ENCODE measurements at places on chromosomes 6 and 20. TPM values are rescaled to one million over a fixed set of nuclear protein-coding genes. Genes with fewer than 3 reads are reported as not detected.

DNA sequence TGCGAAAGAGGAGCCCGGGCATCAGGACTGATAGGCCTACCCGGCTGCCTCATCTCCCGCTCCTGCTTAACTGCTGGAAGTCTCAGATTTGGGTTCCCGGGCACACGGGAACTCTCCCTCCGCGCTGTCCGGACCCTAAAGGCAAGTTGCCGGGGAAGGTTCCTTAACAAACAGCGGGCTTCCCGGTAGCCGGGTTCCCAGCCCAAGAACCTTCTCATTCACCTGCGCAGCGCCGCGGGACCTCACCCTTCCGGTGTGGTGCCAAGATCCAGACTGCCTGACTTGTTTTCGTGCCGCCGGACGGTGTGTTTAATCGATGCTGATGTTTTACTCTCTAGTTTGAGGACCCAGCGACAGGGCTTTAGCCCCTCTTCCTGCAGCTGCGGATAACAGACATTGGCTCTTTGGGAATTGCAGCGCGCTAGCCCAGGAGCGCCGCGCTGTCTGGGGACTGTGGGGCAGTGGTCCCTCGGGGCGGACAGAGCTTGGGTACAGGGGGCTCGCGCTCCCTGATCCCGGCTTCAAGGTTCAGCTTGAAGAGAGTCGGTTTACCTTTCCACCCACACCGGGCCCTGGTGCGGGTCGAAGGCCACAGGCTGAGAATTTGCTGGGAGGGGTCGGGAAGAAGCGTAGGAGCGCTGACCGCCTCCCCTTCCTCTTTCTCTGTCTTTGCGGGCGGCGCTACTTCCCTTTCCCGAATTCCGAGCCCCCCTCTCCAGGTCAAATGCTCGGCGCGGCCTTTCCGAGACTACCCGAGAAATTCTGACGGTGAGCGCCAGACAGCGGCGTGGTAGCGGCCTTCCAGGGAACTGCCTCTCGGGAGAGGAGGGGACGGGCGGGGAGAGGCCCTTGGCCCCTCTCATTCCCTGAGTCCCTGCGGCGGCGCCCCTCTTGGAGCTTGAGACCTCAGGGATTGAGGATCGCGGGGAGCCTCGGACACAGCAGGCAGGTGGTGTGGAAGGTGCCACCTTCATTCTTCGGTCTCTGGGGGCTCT, 17.2 kb downstream of the ABT1 start:
- H3K27me3 ChIP-seq, result peaks cover 75% of the 10 kb centered on the region
- no peak overlapping the region for H3K27ac ChIP-seq
- H3K4me3 ChIP-seq, result peak overlapping the region; percentile 88
- H3K4me1 ChIP-seq, result peaks cover 12% of the 10 kb centered on the region
- no peaks in the 10 kb centered on the region for H3K36me3 ChIP-seq
- peak; percentile 77 for DNase-seq

DNA sequence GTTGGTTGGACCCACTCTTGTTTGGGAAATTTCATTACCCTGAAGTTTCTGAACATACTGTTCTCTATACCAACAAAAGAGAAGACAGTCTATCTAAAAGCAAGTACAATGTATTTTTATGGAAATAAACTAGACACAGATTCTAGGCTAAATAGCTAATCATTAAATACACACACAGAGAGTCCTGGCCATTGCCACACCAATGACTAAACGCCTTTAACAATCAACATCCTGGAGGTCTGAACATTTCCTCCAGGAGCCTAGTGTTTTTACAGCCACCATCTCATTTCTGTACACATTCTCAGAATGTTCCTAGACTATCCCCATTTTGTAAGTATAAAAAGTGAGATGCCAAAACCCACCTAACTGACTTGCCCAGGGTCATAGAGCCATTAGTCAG, 141.6 kb upstream of the RREB1 start:
- no peaks in the 10 kb centered on the region for H3K4me1 ChIP-seq
- no peaks in the 10 kb centered on the region for H3K36me3 ChIP-seq
- no peaks in the 10 kb centered on the region for H3K27me3 ChIP-seq
- no peak for DNase-seq
- no peak overlapping the region for H3K27ac ChIP-seq

GRCh38 chr6:142489722-142490610, 188.2 kb downstream of the ADGRG6 start:
- H3K4me1 ChIP-seq, result peaks cover 3% of the 10 kb centered on the region
- H3K4me3 ChIP-seq, result no peak overlapping the region
- DNase-seq, result no peak
- no peaks in the 10 kb centered on the region for H3K27me3 ChIP-seq

DNA sequence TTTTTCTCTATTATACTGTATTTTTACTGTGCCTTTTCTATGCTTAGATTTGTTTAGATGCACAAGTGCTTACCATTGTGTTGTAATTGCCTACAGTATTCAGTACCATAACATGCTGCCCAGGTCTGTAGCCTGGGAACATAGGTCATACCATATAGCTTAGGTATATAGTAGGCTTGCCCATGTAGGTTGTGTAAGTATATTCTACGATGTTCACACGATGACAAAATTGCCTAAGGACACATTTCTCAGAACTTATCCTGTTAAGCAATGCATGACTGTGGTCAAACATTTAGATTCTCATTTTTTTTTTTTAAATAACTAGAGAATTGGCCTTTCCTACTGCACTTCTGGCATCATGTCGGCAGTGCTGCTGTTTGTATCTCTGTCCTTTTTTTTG, 253.7 kb upstream of the SUPT3H start:
- no peak overlapping the region for H3K27ac ChIP-seq
- peaks cover 14% of the 10 kb centered on the region for H3K4me1 ChIP-seq
- DNase-seq, result no peak
- no peaks in the 10 kb centered on the region for H3K36me3 ChIP-seq
- no peak overlapping the region for H3K4me3 ChIP-seq
- H3K27me3 ChIP-seq, result no peaks in the 10 kb centered on the region

TFAP2C gene
- 9.4 TPM for total RNA-seq

DNA sequence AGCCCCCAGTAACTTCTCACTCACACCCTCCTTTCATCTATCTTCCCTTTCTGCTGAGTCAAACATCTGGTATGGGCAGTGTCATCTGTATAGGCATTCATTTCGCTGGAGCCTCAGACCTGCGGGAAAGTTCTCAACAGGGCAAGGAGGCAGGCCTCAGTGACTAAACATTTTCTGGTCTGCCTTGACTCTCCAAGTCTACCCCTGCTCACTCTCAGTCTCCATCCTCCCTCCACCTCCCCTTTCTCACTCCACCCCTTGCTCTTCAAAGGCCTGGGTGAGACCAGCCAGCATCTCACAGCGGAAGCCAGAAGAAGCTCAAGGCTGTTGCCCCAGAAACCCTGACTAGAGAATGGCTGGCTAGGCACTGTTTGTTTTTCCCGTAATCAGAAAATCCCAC, 105.0 kb upstream of the BEND6 start:
- DNase-seq, result peak; percentile 65
- H3K27ac ChIP-seq, result peak overlapping the region; percentile 70
- no peaks in the 10 kb centered on the region for H3K27me3 ChIP-seq
- H3K36me3 ChIP-seq, result no peaks in the 10 kb centered on the region
- peak overlapping the region; percentile 66 for H3K4me3 ChIP-seq

DNA sequence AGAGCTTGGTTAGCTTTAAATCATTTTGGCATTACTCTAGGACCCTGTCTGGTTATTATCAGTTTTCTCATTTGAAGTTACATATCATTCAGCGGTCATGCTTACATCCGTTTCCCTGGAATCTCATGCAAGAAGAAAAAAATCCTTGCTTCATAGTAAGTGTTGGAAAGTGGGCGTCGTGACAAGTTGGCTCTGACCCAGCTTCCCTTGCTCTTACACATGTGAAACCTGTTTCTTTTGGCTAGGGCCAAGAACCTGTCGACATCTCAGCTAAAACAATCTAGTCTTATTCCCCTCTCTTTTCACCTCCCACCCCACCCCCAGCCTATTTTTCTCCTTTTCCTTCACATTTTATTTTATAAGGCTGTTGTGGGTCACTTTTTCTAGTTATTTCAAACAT, 45.5 kb downstream of the ANKS1A start:
- H3K27me3 ChIP-seq, result no peaks in the 10 kb centered on the region
- H3K36me3 ChIP-seq, result no peaks in the 10 kb centered on the region

GRCh38 chr20:7503501-7503900, 436.8 kb downstream of the HAO1 start:
- peaks cover 12% of the 10 kb centered on the region for H3K4me1 ChIP-seq
- no peaks in the 10 kb centered on the region for H3K27me3 ChIP-seq
- no peak overlapping the region for H3K27ac ChIP-seq
- H3K4me3 ChIP-seq, result no peak overlapping the region

DNA sequence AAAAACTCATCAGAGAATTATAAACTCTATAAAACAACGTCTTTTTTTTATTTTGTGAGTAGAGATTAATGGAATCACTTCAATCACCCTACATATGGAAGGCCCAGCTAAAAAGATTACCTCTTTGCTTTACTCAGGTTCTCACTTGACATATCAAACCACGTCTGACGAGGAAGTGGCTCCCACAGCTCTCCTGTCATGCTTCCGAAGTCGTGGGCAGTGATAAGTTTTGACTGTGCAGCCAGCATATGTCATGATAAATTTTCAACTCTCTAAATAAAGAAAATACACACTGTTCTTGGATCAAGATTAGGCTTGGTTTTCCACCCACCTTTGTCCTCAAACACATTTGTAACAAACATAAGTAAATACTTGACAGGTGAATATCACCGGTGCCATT, 279.5 kb upstream of the RNF217 start:
- peaks cover 14% of the 10 kb centered on the region for H3K4me1 ChIP-seq
- no peak overlapping the region for H3K27ac ChIP-seq
- no peaks in the 10 kb centered on the region for H3K36me3 ChIP-seq
- no peak for DNase-seq

DNA sequence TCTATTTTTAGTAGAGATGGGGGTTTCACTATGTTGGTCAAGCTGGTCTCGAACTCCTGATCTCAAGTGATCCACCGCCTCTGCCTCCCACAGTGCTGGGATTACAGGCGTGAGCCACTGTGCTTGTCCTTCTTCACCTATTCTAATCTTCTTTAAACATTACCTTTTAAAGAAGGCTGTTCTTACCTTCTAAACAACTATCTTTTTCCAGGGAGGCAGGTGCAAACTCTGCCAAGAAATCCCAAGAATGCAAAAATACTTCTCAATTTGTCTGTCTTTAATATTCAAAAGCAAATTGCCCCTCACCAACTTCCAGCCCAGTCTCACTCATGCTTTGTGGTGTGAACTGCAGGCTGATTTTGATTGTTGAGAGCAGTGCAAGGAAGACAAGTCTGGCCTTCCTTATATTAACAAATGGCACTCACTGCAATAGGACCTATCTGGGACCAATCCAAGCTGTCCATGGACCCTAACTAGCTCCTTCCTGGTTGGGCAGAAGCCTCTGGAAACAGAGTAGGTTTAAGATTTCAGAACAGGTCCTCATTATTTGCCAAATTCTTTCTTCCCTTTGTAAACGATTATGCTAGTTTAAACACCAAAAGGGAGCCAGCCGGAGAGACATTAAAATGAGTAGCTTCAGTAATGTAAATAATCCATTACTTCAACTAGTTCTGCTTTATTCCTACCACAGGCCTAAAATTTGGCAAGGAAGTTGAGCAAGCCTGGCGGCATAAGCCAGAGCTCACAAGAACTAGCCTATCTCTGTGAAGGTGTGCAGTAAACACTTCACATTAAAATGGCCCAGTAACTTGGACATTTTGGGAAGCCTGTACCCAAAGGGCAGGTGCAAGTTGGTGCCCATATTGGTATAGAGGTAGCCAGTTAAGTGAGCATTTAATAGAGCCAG, 1.6 kb downstream of the SCAND1 start:
- peak; percentile 21 for DNase-seq
- H3K4me1 ChIP-seq, result peaks cover 14% of the 10 kb centered on the region
- H3K36me3 ChIP-seq, result no peaks in the 10 kb centered on the region
- peak overlapping the region; percentile 75 for H3K4me3 ChIP-seq
- H3K27ac ChIP-seq, result peak overlapping the region; percentile 99

FLOT1 gene
- 94.5 TPM for total RNA-seq

DNA sequence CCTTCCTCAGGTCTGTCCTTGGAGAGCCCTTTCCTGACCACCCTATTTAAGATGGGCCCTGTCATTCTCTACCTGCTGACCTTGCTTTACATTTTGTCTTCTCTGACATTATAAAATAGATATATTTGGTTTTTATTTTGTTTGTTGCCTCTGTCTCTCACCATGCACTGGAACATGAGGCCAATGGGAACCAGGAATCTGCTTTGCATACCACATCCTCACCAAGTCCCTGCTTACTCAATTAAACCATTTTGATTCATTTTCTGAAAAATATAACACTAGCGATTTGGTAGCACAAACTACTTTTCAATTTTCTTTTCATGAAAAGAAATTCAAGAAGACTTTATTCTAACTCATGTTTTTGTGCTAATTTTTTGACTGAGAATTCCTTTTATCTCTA, 32.8 kb upstream of the POPDC3 start:
- no peak for DNase-seq
- H3K27ac ChIP-seq, result no peak overlapping the region
- H3K36me3 ChIP-seq, result no peaks in the 10 kb centered on the region
- 0 out of 2 replicates have a peak, but pooled peaks cover 3% of the 10 kb centered on the region for H3K4me1 ChIP-seq
- no peak overlapping the region for H3K4me3 ChIP-seq

TTLL9 gene
- total RNA-seq, result not detected

DNA sequence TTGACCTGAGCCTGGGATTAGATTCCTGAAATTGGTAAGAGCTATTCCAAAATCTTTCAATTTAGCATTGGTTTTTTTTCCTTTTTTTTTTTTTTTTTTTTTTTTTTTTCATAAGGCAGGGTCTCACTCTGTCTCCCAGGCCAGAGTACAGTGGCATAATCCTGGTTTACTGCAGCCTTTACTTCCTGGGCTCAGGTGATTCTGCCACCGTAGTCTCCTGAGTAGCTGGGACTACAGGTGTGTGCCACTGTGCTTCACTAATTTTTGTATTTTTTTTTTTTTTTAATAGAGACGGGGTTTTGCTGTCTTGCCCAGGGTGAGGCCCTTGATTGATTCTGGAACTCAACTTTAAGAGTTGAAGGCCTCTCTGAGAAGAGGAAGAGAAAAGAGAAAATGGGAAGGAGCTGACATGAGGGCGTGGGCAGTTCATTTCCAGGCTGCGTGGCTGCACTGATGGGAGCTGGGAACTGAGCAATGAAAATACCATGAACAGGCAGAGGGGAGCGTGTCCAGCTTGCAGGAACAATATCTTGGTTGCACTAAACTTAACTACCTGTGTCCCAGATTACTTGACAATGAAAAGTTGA, 24.6 kb downstream of the KDM1B start:
- H3K36me3 ChIP-seq, result no peaks in the 10 kb centered on the region
- no peak overlapping the region for H3K27ac ChIP-seq
- no peak overlapping the region for H3K4me3 ChIP-seq
- no peak for DNase-seq

HLA-DPA1 gene
- 6.9 TPM for total RNA-seq

DNA sequence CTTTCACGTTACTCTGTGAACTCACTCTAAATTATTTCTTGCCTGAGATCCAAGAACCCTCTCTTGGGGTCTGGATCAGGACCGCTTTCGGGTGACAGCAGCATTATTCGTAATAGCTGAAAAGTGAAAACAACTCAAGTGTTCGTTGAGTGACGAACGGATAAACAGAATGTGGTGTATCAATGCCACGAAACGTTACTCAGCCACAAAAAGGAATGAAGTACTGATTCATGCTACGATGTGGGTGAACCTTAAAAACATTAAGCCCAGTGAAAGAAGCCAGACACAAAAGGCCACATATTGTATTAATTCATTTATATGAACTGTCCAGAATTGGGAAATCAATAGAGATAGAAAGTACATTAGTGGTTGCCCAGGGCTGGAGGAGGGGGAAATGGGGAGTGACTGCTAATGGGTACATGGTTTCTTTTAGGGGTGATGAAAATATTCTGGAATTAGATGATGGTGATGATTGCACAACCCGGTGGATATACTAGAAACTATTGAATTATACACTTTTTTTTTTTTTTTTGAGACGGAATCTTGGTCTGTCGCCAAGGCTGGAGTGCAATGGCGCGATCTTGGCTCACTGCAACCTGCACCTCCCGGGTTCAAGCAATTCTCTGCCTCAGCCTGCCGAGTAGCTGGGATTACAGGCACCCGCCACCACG, 8.4 kb downstream of the PTGIS start:
- no peak overlapping the region for H3K27ac ChIP-seq
- H3K4me3 ChIP-seq, result no peak overlapping the region
- H3K4me1 ChIP-seq, result peaks cover 13% of the 10 kb centered on the region
- no peak for DNase-seq

Measured in GM23338 (cell line).